Bronchial epithelial cell (primary cell): ENCODE measurements at places on chromosomes 3 and 15.

DNA sequence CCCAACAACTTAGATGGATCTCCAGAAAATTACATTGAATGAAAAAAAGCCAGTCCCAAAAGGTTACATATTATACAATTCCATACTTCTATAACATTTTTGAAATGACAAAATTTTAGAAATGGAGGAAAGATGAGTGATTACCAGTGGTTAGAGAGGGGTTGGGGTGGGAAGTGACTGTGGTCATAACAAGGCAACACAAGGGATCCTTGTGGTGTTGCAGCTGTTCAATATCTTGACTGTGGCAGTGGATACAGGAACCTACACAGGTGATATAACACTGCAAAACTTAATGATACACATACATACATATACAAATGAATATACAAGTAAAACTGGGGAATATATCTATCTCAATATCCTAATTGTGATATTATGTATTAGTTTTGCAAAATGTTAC lies 9.6 kb downstream of the GOLGB1 start:
- no peak for DNase-seq

DNA sequence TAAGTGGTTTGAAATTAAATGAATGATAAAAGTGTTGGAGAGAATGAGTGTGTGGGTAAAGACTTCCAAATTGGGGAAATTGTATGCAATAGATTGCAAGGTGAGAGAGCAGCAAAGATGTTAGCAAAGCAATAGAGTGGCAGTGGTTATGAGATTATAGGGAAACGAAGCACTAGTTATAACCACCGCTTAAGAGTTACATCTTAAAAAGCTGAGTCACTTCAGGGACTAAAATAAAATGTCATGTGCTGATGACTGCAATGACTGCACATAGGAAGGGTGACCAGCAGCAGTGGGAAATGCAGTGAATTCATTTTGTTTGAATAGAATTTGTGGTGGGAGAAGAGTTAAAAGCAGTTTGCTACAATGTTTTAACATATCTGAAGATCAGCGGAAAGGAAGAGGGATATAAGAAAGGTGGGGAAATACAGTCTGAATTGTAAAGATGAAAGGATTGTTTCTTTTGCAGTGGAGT lies 127.3 kb downstream of the RAP2B start:
- DNase-seq = peak; percentile 70

DNA sequence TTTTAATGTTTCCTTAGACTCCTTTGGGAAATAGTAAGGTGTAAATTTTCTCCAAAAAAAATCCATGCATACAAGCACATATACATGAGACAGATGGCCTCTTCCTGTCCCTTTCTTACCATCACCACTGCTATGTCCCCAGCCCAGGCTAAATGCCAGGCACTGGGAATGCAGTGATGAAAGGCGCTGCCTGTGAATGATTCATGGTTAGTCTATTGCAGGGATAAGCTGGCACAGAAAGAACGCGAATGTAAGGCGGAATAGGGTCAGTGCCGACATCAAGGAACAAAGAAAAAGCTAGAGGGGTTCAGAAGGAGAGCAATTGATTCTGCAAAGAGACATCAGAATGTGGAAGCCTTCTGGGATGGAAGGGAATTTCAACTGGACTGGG lies 36.2 kb upstream of the CFAP161 start:
- no peak for DNase-seq

DNA sequence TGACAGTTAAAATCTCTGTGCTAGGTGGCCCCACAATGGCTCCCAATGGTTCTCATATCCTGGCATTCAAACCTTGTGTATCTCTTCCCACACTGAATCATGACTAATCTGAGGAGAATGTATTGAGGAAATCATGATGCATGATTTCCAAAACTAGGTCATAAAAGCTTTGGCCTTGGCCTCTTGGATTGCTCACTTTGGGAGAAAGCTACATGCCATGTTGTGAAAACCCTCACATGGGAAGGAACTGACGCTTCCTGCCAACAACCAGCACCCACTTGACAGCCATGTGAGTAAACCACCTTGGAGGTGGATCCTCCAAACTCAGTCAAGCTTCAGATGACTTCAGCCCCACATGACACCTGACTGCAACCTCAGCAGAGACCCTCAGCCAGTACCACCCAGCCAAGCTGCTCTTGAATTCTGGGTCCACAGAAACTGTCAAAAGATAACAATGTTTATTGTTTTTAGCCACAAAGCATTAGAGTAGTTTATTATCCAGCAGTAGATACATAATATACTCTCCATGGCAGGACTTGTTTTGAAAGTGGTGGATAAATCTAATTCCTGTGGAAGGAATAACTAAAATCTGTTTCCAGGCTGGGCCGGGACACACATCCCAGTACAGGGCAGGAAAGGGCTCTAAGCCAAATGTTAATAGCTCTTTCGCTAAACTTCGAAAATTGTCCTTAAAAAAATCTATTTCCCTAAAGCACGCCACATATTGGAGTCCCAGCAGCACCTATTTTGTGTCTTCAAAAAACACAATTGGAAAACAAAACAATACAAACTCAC lies 1.0 kb upstream of the ZNF620 start:
- peak; percentile 99 for DNase-seq

DNA sequence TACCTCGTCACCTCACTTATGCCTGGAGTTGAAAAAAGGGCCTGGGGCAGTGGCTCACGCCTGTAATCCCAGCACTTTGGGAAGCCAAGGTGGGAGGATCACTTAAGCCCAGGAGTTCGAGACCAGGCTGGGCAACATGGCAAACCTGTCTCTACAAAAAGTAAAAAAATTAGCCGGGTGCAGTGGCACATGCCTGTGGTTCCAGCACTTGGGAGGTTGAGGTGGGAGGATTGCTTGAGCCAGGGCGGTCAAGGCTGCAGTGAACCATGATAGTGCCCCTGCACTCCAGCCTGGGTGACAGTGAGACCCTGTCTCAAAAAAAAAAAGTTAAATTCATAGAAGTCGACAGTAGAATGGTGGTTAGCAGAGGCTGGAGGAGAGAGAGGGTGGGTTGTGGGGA lies 4.6 kb upstream of the NEIL1 start:
- no peak for DNase-seq

GRCh38 chr15:40347559-40348473 lies 3.0 kb upstream of the PHGR1 start:
- no peak for DNase-seq

- peak; percentile 56 for DNase-seq
Observed at GRCh38 chr15:31457161-31457560, 130.5 kb downstream of the KLF13 start.

- no peak for DNase-seq
Observed at GRCh38 chr3:95197661-95198060, 1134.8 kb downstream of the NSUN3 start.

GRCh38 chr3:39267631-39268548 lies 11.9 kb downstream of the CX3CR1 start:
- DNase-seq = no peak

DNA sequence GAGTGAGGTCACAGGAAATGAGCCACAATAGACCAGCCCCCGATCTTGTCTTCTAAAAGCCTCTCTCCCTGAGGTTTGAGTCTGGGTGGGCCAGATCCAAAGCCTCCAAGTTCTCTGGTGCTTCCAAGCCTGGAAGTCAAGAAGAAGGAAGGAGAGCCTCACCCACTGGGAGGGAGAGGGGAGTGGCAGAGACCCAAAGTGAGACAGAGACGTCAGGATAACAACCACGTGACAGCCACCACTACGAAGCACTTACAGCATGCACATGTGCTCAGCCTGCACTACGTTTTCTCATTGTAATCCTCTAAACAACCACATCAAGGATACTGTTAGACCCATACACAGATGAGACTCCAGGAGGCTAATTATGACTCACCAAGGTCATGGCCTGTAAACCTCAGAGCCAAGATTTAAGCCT lies 197.3 kb upstream of the LINGO1 start:
- DNase-seq = peak; percentile 10

- peak; percentile 55 for DNase-seq
Observed at GRCh38 chr3:184289426-184289938, 9.6 kb upstream of the PSMD2 start.

GRCh38 chr3:157532529-157533297 lies 29.5 kb upstream of the VEPH1 start:
- peak; percentile 74 for DNase-seq

DNA sequence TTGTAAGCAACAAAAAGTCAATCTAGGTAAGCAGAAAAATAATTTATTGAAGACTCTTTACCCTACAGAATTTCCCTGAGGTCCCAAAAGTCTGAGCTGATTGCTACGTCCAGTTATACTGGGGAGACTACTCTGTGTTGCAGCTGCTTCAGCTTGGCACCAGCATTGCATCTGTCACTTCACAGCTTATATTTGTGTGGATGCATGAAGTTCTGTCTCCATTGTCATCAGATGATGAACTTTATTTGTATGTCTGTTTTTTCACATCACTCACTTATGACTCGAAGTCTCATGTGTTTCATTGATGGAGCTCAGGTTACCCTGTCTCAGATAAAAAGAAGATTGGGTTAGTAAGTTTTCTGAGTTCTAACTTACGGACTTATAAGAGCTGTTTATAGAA lies 75.3 kb upstream of the LRRFIP2 start:
- DNase-seq = peak; percentile 27

DNA sequence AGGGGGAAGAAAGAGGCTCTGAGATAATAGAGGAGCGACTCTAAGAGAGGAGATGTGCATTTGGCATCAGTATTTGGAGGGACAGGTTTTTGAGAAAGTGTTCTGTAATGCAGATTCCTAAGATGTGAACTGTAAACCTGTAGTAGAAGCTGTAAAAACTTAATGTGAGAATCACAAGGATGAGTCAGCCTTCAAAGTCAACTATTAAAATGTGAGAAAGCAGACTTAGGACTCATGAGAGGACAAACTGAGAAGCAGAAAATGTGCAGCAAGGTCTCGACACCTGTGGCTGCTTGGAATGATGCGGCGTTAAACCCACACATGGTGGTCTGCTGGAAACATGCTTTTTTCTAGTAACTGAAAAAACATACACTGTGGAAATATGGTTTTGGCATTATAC lies 36.0 kb downstream of the USP13 start:
- DNase-seq = peak; percentile 20

DNA sequence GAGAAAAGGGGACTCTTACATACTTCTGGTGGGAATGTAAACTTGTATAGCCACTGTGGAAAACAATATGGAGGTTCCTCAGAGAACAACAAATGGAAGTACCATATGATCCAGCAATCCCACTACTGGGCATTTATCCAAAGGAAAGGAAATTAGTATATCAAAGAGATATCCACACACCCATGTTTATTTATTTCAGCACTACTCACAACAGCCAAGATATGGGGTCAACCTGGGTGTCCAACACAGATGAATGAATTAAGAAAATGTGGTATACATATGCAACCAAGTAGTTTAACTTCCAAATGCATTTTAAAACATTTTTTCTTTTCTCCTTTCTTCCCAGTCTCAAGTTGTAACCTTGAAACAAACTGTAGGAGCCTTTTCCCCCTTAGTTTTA lies 54.3 kb downstream of the IMPG2 start:
- DNase-seq = no peak

DNA sequence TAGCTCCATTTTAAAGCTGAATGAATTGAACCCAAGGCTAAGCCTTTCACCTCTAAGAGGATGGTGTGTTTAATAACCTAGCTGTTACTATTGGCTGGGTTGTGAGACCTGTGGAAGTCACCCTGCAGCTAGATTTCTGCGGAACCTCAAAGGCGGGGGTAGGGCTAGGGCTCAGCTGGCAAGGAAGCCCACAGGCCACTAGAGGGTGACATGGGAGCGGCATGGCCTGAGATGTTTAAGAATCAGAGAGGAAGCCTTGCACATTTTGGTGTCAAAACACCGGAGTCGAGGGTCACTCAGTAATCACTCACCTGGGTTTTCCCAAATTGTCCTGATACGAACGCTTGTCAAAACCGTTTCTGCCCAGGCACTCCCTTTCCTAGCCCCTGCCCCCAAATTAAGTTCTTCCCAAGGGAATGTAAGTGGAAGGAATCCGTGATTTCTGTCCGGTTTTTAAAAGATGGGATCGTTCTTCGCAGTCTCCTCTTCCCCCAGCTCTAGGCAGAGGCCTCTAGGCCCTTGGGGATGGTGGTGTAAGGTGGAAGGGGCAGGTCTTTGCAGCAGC lies 3.8 kb upstream of the ACAD9 start:
- peak; percentile 6 for DNase-seq
